Caki2 (cell line): ENCODE measurements at places on chromosomes 7 and 10. TPM values are rescaled to one million over a fixed set of nuclear protein-coding genes. Genes with fewer than 3 reads are reported as not detected.
A peak's percentile ranks its signal among the peaks of the same experiment; 100 is the strongest.

MBLAC1 gene
- 0.52 and 2.5 TPM in 2 replicates for total RNA-seq

DNA sequence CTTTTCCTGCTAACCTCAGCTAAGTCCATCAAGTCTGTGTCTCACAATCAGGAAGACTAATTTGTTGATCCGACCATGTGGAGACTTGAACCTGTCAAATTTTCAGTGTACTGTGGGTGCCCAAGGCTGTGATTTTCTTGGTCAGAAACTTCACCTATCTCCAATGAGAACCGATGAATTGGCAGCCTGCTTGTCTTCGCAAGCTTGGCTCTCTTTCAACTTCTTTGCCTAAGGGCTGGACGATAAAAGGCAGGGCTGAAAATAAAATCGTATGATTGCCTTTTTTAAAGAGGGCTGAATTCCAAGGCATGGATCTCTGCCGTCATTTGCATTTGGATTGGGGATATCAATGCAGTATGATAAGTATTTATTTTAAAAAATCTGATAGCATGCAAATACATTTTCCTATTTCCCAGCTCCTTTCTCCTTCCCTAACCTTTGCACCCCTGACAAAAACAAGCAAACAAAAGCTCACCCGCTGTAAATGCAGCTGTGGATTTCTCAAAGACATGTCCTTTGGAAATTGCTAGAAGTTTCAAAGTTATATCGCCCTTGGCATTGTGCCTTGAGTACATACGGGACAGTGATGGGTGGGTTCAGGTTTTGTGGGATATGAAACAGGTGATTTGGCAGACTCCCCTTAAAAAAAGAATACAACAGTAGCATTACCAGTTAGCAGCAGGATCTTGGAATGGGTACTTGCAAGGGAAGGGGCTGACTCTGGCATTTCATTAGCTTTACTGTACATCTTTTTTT lies 80.6 kb downstream of the NPTX2 start:
- no peak for DNase-seq

GRCh38 chr10:97683556-97684367 lies 3.3 kb downstream of the AVPI1 start:
- DNase-seq, result peak; percentile 35

- no peak for DNase-seq
Observed at GRCh38 chr7:132362059-132362458, 214.2 kb downstream of the PLXNA4 start.
